ENCODE measurements at places on chromosomes 11 and 22. TPM values are rescaled to one million over a fixed set of nuclear protein-coding genes. Genes with fewer than 3 reads are reported as not detected.

The JAML gene
- 239 TPM for total RNA-seq

The POU2AF3 gene
- total RNA-seq, result not detected

The MAJIN gene
- 0.45 TPM for total RNA-seq

The DDTL gene
- 1.9 TPM for total RNA-seq

The PHF21B gene
- not detected for total RNA-seq

The SOX6 gene
- not detected for total RNA-seq

The SPI1 gene
- total RNA-seq, result 0.20 TPM

The EMID1 gene
- total RNA-seq, result 0.41 TPM

The GRIA4 gene
- not detected for total RNA-seq

The FXYD2 gene
- total RNA-seq, result 1.6 TPM

The SHANK3 gene
- total RNA-seq, result not detected

The ELF5 gene
- not detected for total RNA-seq

The RFPL1 gene
- not detected for total RNA-seq

The CCT8L2 gene
- not detected for total RNA-seq

The TRIM49B gene
- not detected for total RNA-seq

The TCN2 gene
- total RNA-seq, result 1.5 TPM

The SPON1 gene
- total RNA-seq, result 0.19 TPM

The SNAP29 gene
- 25.6 TPM for total RNA-seq

The HOATZ gene
- not detected for total RNA-seq

The MS4A6A gene
- total RNA-seq, result not detected

The OR51V1 gene
- not detected for total RNA-seq

The MS4A15 gene
- total RNA-seq, result not detected

The ARL2 gene
- total RNA-seq, result 82.6 TPM

The SYT8 gene
- total RNA-seq, result not detected

The FJX1 gene
- total RNA-seq, result 0.91 TPM

The CDCA5 gene
- total RNA-seq, result 203 TPM

The EFCAB6 gene
- 0.80 TPM for total RNA-seq

The C11orf54 gene
- total RNA-seq, result 29.5 TPM

The CRYBA4 gene
- not detected for total RNA-seq

The MUC5AC gene
- total RNA-seq, result not detected

The CASP12 gene
- not detected for total RNA-seq

The DEUP1 gene
- not detected for total RNA-seq

The UBQLNL gene
- total RNA-seq, result 0.21 TPM

The MAPK8IP2 gene
- 0.27 TPM for total RNA-seq

The RAB38 gene
- 13.1 TPM for total RNA-seq

The PLA2G3 gene
- not detected for total RNA-seq

The TANGO2 gene
- total RNA-seq, result 19.1 TPM

The RAG2 gene
- not detected for total RNA-seq

The ZDHHC24 gene
- 14.0 TPM for total RNA-seq

The TIMP3 gene
- total RNA-seq, result not detected

The MYO18B gene
- 5.9 TPM for total RNA-seq

The RRP7A gene
- 55.9 TPM for total RNA-seq

The RBM4B gene
- total RNA-seq, result 15.2 TPM

The SLC22A9 gene
- not detected for total RNA-seq

The MS4A7 gene
- not detected for total RNA-seq

The SAC3D1 gene
- total RNA-seq, result 33.3 TPM

The GP1BB gene
- not detected for total RNA-seq

The CPSF7 gene
- 110 TPM for total RNA-seq

The KCNJ1 gene
- total RNA-seq, result not detected

The CRACR2B gene
- total RNA-seq, result 1.9 TPM

The NCAM1 gene
- total RNA-seq, result 0.39 TPM

The OR52I2 gene
- not detected for total RNA-seq

The GLB1L2 gene
- total RNA-seq, result 4.9 TPM

The ST14 gene
- total RNA-seq, result 0.10 TPM

The C11orf91 gene
- not detected for total RNA-seq

The NTM gene
- total RNA-seq, result not detected

The CACNA1I gene
- total RNA-seq, result 1.4 TPM

The LIF gene
- 68.9 TPM for total RNA-seq
